ENCODE measurements at places on chromosomes 11 and 22.

GRCh38 chr11:115420505-115420904 lies 83.7 kb downstream of the CADM1 start:
- DNase-seq, result no peak

GRCh38 chr11:3816673-3817072 lies 8.3 kb downstream of the PGAP2 start:
- no peak for DNase-seq

DNA sequence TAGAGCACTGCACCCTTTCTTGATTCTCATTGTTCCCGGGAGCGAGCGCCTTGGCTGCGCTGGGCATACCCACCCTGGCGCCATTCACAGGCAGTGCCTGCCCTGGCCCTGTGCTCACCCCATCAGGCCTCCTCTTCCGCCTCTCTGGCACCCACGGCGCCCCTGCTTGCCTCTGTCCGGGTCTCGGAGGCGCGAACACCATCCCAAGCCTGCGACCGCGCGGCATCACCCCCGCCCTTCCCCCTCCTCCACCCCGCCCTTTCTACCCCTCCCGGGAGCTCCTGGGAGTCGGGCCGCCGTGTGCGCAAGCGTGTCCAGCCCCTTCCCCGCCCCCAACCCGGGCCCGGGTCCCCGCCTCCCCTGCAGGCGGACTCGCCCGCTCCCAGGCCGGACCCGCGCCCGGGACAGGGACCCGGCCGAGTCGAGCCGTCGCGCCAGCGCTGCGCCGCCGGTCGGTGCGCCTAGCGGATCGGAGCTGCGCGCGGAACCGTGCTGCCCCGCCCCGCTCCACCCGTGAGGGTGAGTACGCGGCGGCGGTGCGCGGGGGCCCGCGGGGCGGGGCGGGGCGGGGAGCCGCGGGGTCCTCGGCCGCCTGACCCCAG lies at the start of gene ST3GAL4:
Gene ST3GAL4, plus strand, starts transcription at position 363 of the 602 bp plus-strand sequence. CDS start 50,470 bp downstream, outside the sequence.
- peak; percentile 66 for DNase-seq

GRCh38 chr11:72396041-72396440 lies 38.3 kb downstream of the CLPB start:
- no peak for DNase-seq

DNA sequence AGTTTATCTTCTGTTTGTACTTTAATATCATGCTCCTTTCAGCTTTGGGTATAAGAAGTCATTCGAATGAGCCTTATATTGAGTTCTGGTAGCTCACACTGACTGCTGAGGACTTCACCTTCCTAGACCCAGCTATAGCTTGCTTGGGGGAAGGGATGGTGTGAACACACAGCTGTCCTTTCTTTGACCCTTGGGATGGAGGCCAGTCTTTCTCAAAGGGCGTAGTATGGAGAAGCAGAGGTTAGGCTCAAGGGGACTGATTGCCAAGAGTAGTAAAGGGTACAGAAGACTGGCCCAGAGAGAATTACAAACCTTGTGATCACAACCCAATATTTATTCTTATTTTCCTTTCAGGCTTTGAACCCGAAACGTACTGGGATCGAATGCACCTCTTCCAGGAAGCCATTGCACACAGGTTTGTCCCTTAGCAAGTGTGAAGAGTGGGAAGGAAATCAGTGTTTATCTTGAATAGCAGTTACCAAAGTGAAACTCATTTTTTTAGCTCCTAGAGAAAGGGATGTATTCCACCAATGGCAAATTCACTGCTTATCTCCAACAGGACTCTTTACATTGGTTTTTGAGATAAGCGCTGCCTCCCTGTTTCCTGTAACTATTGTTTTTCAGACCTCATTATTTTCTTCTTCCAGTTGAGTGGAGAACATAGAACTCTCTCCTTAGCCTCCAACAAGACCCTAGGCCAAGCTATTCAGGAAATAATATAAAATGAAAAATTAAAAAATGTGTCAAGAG lies 42.8 kb upstream of the YWHAH start:
- no peak for DNase-seq

DNA sequence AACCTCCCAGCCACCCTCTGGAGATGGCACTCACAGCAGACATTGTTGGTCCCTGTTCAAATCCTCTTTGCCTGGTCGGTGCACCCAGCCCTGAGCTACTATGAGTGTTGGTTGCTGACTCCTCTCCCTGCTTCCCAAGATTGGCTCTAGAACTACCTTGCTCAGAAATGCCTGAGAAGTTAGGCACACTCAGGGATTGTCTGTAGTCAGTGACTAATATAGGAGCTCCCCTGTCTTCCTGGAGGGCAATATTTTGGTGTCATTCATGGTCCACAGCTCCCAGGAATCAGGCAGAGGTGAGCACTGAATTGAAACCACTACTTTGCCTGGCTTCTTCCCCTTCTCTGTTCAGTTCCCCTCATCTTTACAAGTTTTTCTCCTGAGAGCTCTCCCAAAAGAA lies 325.9 kb downstream of the MIAT start:
- DNase-seq, result no peak

- DNase-seq, result no peak
Observed at GRCh38 chr22:47133061-47133969, 370.9 kb downstream of the TBC1D22A start.

DNA sequence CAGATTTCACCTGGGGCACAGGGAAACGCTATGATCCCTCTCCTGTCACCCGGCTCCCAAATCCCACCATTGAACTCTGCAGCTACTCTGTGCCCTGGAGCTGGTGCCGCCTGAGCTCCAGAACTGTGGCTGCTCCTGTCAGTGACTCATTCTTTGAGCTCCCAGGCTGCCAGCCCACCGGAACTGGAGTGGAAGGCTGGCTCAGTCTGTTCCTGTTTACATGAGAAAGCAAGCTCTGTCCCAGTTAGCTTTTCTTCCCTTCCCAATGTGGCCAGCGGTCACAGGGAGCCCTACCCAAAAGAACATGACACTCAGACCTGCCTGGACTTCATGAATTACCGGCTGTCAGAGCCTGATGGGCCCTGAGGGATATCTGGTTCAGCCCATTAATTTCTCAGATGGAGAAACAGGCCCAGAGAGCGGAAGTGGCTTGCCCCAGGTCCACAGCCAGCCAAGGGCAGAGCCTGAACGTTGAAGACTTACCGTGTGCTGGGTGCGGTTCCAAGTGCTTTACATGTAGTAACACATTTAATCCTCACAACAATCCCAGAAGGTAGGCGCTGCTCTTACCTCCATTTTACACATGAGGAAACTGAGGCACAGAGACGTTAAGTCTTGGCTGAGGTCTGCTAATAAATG lies 23.8 kb upstream of the IGSF22 start:
- peak; percentile 84 for DNase-seq

GRCh38 chr11:6705905-6706535 lies 22.9 kb upstream of the MRPL17 start:
- peak; percentile 52 for DNase-seq

DNA sequence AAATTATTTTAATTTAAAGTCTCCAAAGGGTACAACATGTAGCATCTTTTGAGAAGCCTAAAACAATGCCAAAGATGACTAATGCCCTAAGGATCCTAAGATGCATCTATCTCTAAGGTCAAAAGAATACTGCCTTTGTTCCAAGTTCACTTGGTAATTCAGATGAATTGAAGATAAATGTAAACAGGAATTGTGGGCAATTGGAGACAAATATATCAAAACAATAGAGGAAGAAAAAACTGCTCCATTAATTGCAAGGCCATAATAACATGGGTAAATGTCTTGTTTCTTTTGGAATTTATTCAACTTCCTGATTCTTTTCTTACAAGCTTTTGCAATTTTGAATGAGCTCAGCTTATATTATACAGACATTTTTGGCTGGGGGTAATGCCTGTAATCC lies 338.6 kb downstream of the TTC28 start:
- DNase-seq, result no peak

DNA sequence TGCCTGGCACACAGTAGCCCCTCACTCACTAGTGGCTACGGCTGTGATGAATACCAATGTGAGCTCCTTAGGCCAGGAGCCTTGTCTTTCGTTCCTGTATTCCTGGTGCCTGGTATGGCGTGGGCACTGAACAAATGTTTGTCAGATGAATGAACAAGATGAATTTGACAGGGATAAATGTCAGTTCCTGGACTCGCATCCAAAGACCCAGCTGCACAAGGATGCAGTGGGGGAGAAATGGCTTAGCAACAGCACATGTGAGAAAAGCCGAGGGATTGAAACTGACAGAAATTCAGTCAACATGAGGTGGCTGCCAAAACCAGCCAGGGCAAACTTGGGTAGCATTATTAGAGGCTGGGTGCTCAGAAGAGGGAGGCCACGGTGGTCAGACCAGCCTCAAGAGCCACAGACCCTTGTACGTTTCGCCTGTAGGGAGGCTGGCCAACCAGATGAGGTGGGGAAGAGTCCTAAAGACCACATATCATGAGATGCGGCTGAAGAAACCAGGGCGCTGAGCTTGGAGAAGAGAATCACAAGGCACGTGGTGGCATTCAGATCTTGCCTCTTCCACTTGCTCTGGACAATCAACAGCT lies 7.7 kb upstream of the SLC22A8 start:
- no peak for DNase-seq

DNA sequence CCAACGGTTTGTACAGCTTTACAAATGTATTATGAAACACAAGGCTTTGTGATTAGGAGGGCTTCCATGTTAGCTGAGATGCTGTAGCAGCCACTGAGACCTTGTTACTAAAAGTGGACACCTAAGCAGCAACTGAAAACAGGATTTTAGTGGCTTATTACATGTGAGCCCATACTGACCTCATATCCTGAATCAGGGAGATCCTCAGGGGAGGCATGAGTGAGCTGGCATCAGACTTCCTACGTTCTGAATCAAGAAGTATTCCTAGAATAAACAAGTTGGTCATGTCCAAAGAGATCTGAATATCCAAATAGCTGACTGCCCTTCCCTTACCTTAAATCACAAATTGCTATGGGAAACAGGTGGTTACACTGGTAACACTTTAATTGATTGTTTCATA lies 59.1 kb upstream of the SCUBE2 start:
- DNase-seq, result peak; percentile 89

DNA sequence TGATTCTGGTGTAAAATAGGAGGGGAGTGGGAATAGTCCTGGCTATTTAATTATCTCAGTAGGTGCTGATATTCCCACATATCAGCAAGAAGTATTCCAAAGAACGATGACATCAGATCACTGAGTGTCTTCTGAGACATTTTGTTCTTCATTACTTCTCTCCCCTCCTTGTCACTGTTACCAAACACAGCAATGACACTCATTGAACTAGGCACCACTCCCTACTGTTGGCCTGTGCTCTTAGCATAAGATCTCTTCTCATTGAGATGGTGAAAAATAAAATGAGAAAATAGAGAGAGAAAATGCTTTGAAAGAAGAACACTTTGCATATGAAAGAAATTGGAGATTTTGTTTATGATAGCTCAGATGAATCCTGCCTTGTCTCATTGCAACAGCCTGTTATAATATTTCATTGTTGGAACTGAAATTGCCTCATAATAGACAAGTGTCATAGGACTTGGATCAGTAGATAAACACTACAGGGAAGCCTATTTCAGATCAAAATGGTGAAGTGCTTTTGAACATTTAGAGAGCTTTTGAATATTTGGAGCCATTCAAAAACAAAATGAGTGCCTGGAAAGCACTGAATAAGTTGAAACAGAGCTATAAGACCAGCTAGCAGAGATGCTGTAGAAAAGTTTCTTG lies 11.3 kb upstream of the ETS1 start:
- DNase-seq, result peak; percentile 62

DNA sequence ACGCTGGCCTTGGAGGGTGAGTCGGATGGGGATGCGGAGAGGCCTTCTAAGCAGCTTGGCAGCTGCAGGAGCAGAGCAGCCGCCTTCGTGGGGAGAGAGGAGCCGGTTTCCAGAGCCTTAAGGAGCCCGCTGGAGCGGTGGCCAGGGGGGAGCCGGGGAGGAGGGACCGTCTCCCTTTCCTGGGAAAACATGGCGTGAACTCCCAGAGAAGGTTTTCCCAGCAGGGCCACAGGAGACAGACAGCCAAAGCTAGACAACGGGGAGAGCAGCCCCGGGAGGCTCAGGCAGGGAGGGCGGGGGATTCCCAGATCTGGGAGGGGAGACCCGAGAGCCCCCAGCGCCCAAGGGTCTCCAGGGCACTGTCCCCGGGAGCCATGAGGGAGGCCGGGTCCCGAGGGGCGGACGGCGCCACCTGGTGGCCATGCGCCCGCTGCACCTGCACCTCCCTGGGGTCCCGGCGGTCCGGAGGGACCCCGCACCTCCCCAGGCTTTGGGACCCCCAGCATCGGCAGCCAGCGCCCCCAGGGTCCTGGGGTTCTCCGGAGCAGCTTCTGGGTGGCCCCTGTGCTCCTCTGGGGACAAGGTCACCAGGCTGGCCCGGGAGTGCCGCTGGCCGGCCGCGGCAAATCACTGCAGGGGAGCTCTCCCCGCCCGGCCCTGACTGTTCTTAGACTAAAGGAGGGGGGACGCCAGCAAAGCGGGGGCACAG lies 2.4 kb upstream of the SYT8 start:
- DNase-seq, result no peak

DNA sequence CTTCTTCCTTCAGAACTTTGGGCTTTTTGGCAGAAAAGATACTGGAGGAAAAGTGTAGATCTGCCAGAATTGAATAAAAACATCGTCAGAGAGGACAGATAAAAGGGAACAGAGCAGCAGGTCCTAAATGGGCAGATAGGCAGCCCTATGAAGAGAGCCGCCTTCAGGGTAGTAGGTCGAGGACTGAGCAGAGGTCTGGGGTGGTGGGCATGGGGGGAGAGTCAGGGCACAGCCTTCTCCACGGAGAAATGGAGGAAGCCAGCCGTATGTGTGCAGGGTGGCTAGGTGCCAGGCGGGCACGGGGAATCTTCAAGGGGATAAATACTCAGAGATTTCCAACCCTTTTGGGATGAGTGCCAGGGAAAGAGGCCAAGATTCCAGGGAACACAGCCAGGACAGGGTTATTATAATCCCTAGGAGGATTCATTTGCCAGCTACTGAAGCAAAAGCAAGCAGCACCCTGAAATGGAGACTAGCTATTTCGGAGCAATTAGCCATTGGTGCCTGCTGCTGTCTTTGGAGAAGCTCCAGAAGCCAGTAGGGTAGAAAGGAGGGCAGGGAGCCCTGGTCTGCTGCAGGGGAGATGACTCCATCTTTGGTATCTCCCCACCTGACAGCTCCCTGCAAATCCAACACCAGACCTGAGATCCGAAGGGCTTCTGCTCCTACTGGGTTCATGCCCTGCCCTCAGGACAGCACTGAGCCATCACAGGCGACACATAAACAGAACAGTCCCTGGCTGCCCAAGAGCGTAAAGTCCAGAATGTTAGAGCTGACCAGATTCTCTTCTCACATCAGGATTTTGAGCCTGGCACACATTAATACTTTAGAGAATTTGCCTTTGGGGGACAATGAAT lies 174.5 kb upstream of the NTM start:
- peak; percentile 20 for DNase-seq
